ENCODE measurements at places on chromosomes 6 and 20.

DNA sequence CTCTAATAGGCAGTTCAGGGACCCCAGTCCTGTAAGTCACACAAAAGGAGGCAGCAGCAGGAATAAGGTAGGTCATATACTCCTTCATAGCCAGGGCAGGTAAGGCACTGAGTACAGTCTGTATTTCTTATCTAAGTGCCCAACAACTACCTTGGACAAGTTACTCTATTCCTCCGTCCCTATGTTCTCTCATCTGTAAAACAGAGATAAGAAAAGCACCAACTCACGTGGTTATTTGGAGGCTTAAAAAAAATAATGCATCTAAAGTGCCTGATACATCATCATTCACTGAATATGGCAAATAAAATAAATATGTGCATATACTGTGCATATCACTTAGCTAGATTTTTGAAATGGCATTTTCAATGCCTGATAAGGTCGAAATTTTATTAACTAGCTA lies 298.1 kb upstream of the CDYL start:
- DNase-seq, result no peak

DNA sequence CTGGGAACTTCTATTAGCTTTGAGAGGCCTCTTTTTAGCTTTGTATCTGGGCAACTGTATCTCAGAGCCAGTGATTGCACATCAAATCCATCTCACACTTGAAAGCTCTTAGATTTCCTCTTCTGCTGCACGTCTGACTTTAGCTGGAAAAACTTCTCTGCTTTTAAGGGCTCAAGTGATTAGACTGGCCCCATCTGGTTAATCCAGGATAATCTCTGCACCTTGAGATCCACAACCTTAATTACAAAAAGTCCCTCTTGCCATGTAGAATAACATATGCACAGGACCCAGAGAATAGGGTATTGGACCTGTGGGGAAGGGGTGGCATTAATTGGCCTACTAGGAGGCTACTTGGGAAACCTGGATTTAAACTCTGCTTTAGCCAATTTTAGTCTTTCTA lies 24.2 kb downstream of the KLHL31 start:
- DNase-seq, result no peak

DNA sequence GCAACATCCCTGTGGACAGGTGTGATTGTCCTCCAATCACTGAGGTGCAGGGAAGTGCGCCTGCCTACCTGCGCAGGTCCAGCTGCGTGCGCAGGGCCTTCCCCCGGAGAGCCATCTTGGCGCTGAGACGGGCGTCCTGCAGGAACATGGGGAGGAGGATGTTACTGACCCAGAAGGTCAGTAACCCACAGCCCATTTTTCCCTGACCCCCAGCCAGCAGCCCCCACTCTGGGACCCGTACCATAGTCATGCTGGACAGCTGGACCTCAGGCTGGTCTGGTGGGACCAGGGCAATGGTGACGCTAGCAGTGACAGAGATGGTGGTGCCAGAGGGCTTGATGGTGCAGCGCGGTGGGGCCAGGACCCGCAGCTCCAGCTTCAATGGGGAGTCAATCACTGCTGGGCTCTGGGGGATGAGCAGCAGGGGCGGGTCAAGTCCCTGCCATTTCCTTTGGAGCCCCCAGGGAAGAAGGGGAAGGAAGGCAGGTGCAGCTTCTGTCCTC lies 9.7 kb downstream of the PLTP start:
- no peak for DNase-seq

DNA sequence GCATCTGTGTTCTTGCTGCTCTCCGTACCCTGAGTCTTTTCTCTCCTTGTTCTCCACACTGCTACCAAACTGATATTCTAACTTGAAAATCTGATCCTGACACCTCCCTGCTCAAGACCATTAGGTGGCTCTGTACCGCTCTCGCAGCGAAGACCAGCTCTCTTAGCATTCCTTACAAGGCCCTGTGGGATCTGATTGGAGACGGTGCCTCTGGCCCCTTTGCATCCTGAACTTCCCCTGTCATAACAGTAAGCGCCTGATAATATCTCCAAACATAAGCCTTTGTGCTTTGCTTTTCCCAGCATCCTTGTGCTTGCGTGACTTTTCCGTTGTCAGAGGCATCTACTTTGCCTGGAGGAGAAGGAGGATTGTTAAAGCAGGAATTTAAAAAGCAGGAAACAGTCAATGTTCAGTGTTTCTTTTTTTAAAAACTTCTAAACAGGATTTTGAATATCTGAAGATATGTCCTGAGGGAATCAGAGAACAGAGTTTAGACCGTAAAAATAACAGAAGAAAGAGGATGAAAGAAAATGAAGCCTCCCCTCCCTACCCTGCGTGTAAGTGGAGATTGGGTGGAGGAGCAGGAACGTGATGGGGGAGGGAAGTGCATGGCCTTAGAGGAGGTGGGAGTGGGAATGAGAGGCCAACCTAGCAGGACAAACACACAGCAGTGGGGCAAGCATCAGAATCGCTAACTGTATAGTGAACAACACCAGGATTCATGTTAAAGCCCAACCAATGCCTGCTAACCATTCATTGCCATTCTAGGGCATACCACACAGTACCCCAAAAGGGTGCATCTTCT lies 89.2 kb upstream of the STMND1 start:
- DNase-seq, result no peak

DNA sequence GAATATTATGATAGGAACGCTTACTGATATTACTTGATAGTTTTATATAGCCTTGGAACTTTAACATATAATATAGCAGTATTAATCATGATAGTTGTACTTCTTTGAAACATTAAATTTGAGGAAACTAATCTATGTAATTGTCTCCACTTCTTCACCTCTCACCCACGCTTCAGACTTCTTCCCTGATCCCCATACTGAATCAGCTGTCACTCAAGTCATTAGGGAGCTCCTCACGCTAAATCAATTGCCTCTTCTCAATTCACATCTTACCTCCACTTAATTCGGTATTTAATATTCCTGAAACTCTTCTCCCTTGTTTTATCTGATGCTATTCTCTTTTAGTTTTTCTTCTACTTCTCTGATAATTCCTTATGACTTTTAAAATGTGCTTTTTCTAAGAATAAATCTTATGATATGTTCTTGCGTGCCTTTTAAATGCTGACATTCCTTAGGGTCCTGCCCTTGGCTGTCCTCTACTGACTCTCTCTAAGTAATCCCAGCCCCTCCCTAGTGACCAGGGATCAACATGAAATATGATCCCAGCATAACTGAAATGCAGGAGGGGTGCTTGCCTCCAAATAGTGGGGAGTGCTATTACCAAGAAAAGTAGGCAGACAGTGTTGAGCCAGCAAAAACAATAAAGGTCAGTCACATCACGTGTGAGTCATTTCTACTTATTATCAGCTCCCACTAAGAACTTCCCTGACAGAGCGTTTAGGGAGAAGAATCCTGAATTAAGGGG lies 9.9 kb downstream of the ANKRD66 start:
- DNase-seq, result no peak

DNA sequence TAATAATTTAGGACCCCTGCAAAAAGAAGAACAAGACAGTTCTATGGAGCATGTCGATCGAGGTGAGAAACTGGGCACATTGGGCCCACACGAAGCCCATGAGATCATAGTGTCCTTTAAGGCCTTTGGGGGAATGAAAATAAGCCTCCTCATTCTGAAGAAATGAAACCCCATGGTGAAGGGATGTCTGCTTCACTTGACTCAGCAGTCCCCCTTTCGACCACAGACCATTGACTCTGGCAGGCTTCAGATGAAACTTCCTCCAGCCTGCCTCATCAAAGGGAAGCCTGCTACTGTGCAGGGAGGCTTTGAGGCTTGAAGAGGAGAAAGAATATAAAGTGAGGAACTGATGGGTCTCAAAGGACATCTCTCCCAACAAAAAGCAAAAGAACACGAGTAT lies 144.2 kb upstream of the FBXL4 start:
- no peak for DNase-seq

- no peak for DNase-seq
Measured at GRCh38 chr20:1945660-1946059, 48.2 kb downstream of the PDYN start.

- DNase-seq, result no peak
Measured at GRCh38 chr6:53067849-53068361, 2.7 kb downstream of the FBXO9 start.

- no peak for DNase-seq
Measured at GRCh38 chr20:34990661-34991214, 35.1 kb downstream of the MYH7B start.

DNA sequence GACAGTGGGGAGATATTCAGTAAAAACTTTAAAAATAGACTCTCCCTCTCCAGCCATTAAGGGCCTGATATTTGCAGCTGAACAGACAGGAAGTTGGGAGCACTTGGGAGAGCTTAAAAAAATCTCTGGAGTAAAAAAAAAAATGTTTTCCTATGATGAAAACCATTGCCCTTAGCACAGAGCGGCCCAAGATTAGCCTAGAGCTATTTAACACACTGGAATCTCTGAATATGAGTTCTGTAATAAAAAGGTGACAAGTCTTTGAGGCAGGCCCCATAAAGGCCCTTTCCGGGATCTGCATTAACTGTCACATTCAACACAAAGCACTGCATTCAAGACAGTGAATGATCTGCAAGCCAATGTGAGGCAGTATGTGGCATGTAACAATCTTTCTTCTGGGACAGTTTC lies 393.7 kb downstream of the ZFAND3 start:
- no peak for DNase-seq

- no peak for DNase-seq
Measured at GRCh38 chr6:82954356-82954755, 111.3 kb downstream of the UBE3D start.

- DNase-seq, result no peak
Measured at GRCh38 chr6:79941489-79942151, 5.7 kb downstream of the ELOVL4 start.

DNA sequence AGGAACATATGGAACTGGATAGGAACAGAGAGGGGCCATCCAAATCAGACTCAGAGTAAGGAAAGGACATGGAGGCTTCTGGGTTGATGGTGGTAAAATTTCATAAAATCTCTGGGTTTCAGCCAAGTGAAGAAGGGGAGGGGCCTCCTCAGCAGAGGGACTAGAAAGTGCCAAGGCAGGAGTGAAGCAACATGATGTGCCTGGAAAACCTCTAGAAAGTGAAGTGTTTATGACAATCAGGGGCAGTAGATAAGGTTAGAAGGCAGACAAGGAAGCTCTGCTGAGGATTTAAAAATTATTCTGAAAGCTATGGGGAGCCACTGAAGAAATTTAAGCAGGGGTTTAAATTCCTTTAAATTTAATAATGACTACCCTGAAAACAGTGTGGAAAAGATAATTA lies 126.0 kb upstream of the TENT5A start:
- DNase-seq, result no peak

GRCh38 chr6:14542670-14543366 lies 425.2 kb downstream of the CD83 start:
- DNase-seq, result no peak

DNA sequence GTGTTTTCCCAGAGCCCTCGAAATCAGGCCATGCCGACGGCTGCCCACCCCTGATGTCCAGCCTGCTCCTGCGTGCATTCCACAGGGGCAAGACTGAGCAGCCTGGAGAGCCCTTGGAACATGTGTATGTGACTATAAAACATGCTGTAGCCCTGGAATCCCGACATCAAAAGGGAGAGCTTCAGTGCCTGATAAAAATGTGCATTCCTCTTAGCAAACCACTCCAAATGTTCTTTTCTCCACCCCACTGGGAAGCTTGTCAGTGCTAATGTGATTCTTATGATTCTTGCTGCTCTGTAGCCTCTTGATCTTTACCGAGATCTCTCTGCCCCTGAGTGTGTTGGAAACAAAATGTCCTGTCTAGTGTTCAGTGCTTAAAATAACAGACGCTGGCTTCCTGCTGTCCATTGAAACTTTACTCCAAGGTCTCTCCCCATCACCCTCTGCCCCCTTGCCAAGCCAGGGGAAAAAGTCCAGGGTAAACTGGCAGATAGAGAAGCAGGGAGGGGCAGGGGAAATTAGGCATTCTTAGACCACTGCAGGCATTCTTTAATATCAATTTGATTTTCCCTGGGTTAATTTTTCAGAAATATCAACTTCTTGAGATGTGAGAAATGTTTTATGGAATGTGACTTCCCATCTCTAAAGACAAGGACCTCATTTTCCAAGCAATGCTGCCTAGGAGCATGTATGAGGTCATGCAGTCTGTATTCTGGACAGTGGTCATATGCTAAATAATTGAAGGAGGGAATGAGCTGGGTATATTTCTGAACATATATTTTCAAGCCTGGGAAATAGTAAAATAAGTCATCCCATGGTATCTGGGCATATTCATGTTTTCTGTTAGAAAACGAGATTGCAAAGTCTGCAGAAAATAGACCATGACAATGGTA lies 73.8 kb upstream of the ISM1 start:
- no peak for DNase-seq

DNA sequence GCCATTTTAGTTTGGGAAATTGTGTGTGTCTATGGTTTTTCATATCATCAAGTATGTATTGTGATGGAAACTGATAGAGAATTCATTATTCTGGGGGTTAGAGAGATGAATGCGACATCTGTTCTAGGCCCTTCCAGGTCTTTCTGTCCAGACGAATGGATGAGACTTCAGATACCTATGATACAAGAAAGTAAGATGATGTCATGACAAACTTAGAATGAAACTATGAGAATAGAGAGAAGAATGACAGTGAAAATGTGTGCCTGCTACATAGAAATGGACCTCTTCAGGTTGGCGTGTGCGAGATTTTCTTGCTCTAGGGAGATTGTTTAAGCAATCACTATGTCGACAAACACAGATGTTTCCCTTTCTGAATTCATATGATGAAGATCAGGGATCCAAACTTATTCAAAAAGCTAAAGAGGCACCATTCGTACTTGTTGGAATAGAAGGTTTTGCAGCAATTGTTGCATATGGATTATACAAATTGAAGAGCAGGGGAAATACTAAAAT lies 76.1 kb downstream of the SCAND1 start:
- no peak for DNase-seq

- no peak for DNase-seq
Measured at GRCh38 chr6:69907981-69908498, 41.7 kb downstream of the COL19A1 start.

DNA sequence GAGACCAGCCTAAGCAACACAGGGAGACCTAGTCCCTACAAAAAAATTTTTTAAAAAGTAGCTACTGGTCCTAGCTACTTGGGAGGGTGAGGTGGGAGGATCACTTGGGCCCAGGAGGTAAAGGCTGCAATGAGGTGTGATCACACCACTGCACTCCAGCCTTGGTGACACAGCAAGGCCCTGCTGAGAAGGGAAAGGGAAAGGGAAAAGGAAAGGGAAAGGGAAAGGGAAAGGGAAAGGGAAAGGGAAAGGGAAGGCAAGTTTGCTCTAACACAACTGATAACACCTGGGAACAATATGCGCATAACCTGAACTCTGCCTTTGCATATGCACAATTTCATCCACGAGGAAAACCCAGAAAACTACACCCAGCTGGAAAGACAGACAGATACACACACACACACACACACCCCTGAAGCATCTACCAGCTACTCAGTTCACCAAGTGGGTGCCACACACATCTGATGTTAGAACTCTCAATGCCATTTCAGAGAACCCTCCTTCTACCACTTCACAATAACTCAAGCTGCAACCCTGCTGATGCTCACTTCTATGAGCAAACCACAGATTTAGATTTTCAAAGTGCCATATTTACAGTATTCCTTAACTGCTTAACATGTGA lies 19.1 kb downstream of the B4GALT5 start:
- DNase-seq, result no peak

- no peak for DNase-seq
Measured at GRCh38 chr20:49893242-49894072, 21.9 kb downstream of the SPATA2 start.

- no peak for DNase-seq
Measured at GRCh38 chr6:75350156-75350555, 65.6 kb upstream of the TMEM30A start.
